ENCODE measurements at places on chromosomes 2 and 18. TPM values are rescaled to one million over a fixed set of nuclear protein-coding genes. Genes with fewer than 3 reads are reported as not detected.

Gene MYO7B
- 19.9 TPM for polyA plus RNA-seq

Gene SGPP2
- polyA plus RNA-seq, result 16.0 TPM

Gene SP9
- not detected for polyA plus RNA-seq

Gene CHRND
- polyA plus RNA-seq, result 0.40 TPM

- DNase-seq, result no peak
These were observed 166.8 kb downstream of the CAMKMT start for GRCh38 chr2:44528595-44528994.

DNA sequence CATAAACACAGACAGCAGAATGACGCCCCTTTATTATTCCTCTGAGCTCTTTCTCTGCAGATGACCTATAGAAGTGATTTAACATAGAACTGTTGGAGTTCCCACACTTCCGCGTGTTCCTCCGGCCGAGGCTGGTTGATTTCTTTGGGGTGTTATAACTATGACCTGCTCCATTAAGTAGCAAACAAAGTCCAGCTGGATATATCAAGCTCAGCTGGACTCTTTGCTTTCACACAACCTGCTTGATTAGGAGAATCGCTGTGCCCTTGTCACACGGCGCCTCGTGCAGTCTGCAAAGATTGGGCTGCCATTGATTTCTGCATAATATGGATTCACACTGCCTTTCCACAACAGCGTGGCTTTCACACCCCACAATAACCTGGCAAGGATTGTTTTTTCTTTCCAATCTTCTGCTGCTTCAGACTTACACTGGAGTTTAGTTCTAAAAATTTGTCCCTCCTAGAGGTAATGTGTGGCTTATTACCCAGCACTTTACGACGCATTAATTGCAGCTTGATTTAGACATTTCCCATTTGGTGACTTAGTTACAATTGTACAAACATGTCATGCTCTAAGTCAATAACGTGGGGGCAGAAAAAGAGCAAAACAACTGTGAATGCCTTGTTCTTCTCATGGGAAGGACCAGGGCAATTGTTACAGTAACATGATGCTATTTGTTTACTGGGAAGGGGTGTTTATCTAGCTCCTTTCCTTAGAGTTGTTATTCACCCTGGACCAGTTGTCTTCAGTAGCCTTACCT, 485.7 kb downstream of the TXNL1 start:
- no peak for DNase-seq

DNA sequence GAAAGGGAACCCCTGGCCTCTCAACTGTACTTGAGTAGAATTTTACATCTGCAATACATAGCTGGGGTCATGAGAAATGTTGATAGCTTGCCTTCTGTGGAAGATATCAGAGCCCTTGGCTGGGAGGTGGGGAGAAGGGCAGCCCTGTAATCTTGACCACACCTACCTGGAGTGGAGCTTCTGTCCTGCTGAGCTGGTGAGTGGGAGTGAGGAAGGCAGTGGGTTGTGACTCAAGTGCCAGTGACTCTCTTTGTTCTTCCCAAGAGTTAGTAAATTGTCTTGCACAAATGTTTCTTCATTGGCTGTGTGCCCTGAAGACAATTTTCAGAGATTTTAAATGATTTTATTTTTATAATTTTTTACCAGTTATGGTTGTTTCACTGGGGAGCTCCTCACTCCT, 277.3 kb downstream of the MBD5 start:
- DNase-seq, result no peak

Gene SERPINB11
- polyA plus RNA-seq, result not detected

Gene GNAL
- 3.8 TPM for polyA plus RNA-seq

DNA sequence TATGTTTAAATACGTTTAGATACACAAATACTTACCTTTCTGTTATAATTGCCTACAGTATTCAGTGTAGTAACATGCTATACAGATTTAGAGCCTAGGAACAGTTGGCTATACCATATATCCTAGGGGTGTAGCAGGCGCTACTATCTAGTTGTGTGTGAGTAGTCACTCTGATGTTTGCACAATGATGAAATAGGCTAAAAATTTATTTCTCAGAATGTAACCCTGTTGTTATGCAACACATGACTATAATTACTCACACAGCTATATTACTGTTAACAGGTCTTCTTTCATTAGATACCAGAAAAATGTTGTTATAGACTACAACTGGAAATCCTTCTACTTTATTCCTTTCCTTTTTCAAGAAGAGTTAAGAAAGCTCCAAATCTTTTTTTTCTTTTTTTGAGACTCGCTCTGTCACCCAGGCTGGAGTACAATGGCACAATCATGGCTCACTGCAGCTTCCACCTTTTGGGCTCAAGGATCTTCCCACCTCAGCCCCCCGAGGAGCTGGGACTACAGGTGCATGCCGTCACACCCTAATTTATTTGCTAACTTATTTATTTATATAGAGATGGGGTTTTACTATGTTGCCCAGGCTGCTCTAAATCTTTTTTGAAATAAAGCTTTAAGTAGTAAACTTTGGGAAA, 48.5 kb downstream of the C2orf74 start:
- DNase-seq, result no peak

- DNase-seq, result no peak
These were observed 40.0 kb downstream of the DNMT3A start for GRCh38 chr2:25301453-25302352.

DNA sequence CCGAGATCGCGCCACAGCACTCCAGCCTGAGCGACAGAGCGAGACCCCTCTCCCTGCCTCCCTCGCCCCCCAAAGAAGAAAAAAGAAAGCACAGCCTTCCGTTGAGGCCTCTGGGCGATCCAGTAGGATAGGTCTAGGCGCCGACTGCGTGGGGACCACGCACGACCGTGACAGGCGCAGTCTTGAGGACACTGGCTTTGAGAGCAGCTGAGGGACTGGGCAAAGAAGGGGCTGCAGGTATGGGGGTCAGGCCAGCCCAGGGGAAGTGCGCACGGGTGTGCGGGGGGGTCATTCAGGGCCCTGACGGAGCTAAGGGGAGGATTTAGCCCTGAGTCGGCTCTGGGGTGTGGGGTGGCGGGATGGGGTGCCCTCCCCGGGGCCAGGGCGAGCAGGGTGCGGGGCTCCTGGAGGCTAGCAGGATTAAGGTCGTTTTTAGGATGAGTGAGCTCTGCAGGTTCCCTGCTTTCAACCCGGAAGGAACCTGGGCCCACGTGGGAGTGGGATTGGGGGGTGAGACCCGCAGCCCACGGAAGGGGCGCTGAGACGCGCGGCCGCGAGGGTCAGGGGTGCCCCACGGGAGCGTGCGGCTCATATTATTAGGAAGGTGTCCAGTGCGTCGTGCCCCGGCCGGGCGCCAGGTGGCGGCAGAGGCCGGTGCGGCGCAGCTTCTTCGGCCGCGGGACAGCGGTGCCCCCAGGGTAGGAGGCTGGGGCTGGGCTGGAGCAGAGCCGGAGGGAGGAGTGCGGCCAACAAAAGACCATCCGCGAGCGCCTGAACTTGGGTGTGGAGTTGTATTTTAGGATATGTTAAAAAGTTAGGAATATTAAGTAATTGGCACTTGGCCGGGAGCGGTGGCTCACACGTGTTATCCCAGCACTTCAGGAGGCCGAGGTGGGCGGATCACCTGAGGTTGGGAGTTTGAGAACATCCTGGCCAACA, 20.5 kb upstream of the ZNF236 start:
- DNase-seq, result no peak

- no peak for DNase-seq
These were observed 75.6 kb upstream of the TACR1 start for GRCh38 chr2:75274936-75275335.

- no peak for DNase-seq
These were observed 58.6 kb downstream of the NCK2 start for GRCh38 chr2:105803337-105803736.

DNA sequence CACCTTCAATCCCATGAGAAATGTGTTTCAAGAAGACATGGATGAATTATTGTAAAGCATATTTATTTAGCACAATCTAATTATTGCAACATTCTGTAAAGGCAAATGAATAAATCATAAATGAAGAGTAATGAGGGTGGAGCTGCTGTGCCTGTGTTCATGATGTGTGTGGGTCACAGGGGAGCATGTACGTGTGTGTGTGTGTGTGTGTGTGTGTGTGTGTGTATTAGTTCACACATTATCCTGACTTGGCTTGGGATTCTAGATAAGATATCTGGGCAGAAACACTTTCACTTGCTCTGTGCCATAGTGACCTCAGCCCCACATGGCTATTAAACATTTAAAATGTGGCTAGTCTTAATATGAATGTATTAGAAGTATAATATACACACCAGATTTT, 361.8 kb downstream of the ALK start:
- no peak for DNase-seq

GRCh38 chr18:66048406-66048805, 297.6 kb downstream of the CDH7 start:
- DNase-seq, result no peak

DNA sequence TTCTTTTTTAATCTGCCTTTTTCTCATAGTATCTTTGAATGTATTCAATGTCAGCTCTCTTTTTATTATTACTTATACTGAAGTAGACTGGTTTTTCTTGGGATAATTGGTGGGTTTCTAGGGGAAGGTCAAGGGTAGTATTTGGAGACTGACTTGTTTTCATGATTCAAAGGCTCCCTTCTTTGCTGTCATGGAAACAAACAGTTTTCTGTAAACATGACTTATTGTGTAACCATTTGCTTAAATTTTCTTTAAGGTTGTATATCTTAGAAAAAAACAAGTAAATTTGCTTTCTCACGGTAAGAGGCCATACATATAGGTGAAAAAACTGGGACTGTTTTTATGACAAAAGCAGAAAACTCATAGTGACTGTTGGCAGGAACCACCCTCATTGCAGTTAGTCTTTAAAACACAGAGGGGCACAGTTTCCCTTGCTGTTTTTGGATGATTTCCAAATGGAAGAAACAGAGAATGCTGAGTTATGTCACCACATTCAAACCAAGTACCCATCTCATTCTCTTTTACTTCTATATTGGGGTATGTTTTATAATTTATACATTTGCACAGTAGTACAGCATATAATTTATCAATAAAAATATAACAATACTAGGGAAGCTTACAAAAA, 5.8 kb upstream of the RDH14 start:
- DNase-seq, result no peak

GRCh38 chr2:39834426-39834825, 55.4 kb upstream of the THUMPD2 start:
- DNase-seq, result no peak

DNA sequence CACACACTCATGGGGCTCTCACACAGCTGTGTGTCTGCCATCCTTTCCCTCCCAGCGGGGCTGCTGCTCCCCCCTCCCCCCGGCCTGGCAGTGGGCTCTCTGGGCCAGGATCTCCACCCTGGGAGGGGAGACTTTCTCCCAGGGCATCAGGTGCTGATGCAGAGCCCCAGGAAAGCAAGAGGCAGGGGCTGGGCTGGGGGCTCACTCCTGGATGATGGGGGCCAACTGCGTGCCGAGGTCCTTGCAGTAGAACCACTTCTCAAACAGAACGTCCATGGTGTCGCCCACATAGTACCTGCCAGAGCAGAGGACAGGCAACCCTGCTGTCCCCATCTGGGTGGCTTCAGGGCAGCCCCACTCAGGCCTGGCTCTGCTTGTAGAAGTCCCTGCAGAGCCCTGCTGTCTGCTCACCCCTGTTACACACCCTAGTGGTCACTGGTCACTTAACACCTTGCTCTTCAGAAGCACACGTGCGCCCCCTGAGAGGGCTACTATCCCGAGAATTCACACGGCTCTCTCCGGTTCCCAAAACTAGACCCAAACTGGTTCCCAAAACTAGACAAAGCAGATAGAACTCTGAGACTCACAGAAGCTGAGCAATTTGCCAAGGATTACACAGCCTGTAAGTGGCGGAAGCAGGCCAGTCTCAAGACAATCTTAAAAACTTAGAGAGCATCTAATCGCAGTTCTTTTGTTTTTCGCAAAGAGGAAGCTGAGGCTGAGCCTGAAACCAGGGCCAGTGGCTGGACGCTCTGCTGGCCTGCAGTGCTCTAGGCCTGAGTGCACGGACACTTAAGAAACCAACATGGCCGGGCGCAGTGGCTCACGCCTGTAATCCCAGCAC, 6.6 kb upstream of the OXER1 start:
- DNase-seq, result peak; percentile 17

Gene CAPN10
- 18.1 TPM for polyA plus RNA-seq

- no peak for DNase-seq
These were observed 108.3 kb upstream of the LRATD1 start for GRCh38 chr2:14524041-14524802.

- DNase-seq, result no peak
These were observed 787.9 kb upstream of the RAB6C start for GRCh38 chr2:129191530-129191929.

GRCh38 chr2:136486115-136486514, 279.2 kb upstream of the THSD7B start:
- no peak for DNase-seq

Gene KANSL3
- polyA plus RNA-seq, result 54.2 TPM

GRCh38 chr2:200814276-200814815, 2.6 kb downstream of the BZW1 start:
- no peak for DNase-seq

DNA sequence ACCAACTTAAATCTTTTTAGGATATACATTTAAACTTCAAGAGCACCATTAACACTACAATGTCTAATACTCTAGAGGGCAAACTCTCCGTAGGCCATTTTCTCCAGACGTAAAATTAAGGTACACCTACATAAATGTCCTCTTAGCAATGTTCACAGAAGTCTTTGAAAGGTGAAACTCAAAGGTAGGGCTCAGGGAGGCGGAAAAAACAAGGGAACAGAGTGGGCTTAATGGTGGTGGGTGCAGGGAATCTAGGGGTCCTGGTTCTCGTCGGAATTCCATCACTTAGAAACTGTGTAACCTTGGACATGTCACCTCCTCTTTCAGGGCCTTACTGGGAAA, 668 bp downstream of the NFU1 start:
- DNase-seq, result no peak

DNA sequence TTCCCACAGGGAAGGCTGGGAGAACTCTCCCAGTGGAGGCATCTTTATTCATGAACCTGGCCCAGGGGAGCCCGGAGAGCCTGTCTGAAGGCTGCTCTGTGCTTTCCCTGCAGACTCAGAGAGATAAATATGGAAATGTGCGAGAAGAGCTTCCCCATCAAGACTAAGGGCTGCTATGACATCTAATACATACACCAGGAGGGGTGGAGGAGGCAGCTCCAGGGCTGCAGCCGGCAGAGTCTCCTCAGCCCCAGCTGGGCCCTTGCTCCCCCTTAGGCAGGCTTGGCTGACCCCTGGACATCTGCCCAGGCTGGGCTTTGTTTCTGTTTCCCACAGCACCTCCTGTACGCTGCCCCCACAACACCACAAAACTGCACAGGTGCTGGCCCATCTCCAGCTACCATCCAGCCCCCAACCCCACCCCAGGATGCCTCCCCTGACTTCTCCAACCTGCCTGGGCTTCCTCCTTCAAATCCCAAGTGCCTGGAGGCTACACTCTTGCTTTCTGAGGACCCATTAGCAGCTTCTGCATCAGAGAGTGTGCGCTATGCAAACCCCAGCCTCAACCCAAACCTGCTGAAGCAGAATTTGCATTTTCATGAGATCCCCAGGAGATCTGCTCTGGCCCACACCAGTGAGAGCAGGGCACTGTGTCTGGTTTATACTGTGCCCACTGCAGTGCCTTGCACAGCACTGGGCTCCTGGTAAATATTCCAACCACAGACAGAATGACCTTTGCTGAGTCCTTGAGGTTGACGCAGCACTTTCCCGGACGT, 96.8 kb downstream of the VSNL1 start:
- DNase-seq, result no peak
